SHP77 treated with DMSO at 0.1 percent for 48 hours (cell line): ENCODE measurements at places on chromosomes 13 and 19.

DNA sequence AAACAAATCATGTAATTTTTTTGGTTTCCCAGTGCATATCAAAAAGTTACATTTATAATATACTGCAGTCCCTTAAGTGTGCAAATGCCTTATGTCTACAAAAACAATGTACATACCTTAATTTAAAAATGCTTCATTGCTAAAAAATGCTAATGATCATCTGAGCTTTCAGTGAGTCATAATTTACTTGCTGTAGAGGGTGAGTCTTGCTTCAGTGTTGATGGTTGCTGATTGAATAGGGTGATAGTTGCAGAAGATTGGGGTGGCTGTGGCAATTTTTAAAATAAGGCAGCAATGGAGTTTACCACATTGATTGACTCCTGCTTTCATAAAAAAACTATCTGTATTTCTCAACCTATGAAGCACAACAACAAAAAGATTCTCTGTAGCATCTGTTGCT lies 613.9 kb downstream of the TBC1D4 start:
- DNase-seq: no peak

GRCh38 chr19:39411081-39411831 lies 1.2 kb upstream of the PLEKHG2 start:
- no peak for DNase-seq

- no peak for DNase-seq
Measured at GRCh38 chr19:3178377-3178972, at the start of gene S1PR4. Gene S1PR4 (plus strand): TSS chr19:3178769. CDS start chr19:3178793, 24 bp downstream.

DNA sequence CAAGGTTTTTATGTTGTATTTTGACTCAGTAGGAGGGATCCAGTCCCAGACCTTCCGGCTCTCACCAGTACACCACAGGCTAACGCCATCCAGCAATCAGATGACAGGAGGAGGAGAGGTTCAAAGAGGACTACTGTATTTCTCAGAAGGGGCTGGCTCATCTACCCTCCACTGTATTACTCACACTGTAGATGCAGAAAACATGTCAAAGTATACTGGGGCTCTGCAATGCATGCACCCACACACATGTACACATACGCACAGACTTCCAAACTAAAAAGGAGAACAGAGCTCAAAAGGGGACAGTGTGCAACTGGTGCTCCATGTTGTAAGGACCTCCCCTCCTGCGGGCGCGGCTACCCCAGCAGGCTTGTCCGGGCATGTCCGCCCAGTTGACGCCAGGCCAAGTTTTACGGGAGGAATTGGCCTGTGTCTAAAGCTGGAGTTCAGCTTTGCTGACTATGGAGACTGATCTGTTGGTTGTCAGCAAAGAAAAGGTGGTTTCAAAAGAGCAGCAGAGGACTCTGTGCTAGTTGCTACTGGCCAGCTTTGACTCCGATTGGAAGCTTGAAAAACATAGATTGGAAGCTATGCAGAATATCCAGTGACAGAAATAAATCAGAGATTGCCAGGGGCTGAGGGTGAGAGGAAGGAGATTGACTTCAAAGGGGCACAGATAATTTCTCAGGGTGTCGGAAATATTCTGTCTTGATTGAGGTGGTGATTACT lies 314.2 kb downstream of the DLEU7 start:
- DNase-seq: peak; percentile 78

DNA sequence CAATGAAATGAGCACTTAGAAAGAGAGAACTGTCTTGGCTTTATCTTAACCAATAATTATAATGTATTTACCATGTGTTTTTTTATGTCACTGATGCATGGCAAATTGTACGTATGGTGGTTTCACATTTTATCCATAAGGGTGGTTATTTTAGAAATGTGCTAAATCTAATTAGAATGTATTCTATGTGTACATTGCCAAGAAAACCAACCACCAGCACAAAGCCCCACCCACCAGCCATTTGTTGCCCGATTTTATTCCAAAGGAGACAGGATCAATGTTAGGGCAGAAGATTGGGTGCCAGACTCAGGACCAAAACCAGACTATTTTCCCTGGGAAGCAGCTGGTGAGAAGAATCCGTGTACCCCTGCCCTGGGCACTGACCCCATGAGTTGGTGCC lies 63.0 kb upstream of the SOX1 start:
- no peak for DNase-seq

GRCh38 chr19:1400281-1401137 lies 833 bp downstream of the GAMT start:
- peak; percentile 6 for DNase-seq

DNA sequence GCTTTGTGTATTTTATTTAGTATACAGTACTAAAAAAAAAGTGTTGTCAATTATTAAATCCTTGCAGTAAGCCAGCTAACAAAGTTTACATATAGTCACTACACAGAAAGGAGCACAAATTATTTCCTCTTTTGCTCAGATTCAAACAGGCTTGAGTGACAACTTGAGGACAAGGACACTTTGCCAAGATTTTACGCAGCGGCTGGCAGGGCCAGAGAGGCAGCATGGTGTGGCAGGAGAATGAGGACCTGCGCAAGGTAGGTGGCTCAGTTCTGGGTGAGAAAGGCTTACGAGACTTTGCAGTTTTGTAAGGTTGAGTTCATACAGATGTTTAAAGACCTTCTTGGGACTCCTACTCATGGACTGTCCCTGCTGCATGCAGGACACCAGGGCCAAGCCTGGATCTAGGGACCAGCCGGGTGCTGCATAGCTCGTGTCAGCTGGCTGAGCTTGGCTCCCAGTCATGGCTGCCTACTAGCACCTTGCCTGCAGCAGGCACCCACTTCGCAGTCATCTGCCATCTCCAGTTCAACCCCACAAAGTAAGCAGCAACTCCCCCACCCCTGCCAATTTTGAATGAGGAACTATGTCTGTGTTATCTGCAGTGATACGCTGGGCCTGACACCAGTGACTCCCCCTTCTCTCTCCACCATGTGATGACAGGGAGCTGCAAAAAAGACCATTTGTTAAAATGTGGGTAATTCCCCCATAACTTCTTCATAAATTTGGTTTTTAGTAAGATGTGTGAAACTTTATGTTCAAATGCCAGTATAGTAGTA lies 3.7 kb upstream of the TUBA3C start:
- DNase-seq: no peak

DNA sequence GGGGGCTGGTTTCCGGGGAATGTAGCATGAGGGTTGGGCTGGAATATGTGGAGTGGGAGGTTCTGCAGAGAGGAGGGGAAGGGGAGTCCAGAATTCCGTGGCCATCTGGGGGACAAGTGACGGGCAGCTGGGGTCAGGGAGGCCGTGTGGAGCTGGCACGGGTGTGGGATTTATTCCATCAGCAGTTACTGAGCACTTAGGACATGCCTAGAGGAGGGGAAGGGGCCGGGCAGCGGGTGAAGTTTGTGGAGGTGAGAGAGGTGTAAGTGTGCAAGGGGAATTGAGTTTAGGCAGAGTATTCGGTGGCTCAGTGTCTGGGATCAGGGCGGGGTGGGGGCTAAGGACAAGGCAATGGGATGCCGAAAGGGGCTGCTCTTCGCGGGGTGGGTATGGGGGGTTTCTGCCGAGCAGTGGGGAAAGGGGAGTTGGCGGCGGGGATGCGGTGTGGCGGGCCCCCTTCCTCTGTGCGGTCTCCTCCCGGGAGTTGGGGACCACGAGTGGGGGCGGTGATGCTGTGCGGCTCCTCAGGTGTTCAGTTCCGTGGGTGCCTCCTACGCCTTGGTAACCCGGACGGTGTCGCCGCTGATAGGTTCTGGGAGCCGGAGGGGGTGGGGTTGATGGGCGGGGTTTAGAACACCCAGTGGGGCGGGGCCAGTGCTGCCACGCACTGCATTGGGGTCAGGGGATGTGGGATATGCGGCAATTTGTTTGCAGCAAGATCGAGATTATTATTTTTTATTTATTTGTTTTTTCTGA lies 5.4 kb downstream of the CCDC61 start:
- peak; percentile 13 for DNase-seq

DNA sequence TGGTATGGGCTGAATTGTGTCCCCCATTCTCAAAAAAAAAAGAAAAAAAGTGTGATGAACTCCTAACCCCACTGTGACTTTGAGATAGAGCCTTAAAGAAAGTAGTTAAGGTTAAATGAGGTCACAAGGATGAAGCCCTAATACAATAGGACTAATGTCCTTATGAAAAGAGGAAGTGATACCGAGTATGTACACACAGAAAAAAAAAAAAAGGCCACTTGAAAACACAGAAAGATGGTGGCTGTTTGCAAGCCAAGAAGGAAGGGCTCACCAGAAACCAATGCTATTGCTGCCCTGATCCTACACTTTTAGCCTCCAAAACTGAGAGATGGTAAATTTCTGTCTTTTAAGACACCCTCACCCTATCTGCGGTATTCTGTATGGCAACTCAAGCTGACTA lies 955.6 kb downstream of the PCDH17 start:
- DNase-seq: no peak

GRCh38 chr13:41419206-41419605 lies 38.1 kb upstream of the RGCC start:
- no peak for DNase-seq

GRCh38 chr19:48844472-48844871 lies 8.2 kb upstream of the HSD17B14 start:
- DNase-seq: no peak

DNA sequence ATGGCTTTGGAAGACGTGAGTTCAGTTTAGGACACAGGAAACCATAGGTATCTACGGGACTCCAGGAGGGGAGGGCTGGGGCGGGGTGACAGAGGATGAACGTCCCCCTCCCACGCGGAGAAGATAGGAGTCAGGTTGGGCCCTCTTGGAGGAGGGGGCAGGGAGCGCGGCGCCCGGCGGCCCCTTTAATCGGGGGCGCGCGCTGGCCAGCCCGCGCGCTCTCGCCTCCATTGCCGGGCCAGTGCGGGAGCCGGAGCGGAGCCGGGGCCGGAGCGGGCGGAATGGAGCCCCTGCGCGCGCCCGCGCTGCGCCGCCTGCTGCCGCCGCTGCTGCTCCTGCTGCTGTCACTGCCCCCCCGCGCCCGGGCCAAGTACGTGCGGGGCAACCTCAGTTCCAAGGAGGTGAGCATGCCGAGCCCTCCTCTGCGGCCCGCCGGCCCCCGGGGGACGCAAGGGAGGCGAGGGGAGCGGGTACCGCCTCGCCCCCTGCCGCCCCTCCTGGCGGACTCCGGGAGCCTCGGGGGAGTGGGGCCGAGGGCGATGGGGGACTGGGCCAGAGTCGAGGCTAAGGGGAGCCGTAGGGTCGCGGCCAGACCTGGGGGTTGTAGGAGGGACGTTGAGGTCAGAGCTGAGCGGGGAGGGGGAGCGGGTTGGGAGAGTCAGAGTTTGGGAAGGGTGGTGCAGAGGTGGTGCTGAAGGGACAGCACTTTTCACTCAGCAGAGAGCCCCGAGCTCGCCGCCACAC lies at the start of gene TMEM145:
Gene TMEM145 (plus strand): TSS at position 214 of the 744 bp plus-strand sequence. CDS start 68 bp downstream, at position 282.
- DNase-seq: no peak

DNA sequence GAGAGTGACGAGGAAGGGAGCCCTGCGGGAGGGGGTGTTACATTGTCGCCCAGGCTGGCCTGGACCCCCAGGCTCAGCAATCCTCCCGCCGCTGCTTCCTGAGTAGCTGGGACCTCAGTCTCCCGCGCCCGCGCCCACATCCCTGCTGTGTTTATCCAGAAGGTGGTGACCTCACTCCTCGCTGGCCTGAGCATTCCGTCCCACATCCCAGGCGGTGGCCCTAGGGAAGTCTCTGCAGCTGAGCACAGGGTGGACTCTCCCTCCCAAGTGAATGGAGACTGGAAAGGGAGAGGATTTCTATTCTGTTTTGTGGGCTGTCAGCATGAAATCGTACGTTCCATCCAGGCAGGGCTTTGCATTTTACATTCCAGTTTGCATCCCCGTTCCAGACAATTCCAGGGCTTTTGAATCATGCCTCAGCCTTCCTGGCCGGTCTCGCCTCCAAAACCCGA lies 401 bp upstream of the ZNF765 start:
- peak; percentile 51 for DNase-seq

DNA sequence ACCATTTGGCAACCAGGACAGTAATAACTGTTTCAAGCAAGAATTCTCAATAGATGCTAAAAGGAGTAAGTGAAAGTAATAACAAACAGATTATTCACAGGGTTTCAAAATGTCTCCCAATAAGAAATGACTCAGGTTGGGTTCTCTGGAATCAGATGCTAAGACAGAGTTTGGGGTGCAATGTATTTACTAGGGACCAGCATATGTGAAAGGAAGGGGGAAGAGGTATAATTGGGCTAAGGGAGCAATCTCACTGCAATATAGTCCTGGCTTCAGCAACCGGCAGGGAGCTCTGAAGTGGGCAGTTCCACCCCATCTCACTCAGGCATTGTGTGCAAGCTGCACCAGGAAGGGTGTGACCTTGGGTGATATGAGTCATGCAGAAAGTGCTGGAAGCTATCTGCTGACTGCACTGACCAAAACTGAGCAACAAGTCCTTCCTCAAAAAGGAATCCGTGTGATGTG lies 23.4 kb downstream of the ZDHHC20 start:
- no peak for DNase-seq

DNA sequence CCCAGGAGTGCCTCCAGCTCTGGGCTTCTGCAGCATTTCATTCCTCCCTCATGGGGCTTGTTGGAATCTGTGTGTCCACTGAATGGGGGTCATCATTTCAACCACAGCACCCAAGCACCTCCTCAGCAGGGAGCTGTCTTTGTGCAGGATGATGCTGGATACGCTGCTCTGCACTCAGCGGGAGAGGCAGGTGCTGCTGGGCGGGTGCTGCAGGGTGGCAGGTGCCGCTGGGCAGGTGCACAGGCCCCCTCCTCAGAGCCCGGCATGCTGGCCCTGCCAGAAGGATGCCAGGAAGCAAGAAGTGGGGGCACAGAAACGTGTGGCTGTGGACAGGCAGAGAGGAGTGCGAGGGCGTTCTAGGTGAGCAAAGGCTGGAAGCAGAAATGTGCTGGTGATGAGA lies 121.8 kb upstream of the VSTM2B start:
- no peak for DNase-seq

- DNase-seq: no peak
Measured at GRCh38 chr13:20053891-20054290, 95.4 kb downstream of the ZMYM2 start.

- no peak for DNase-seq
Measured at GRCh38 chr13:32032759-32033158, 1.2 kb downstream of the FRY start.

DNA sequence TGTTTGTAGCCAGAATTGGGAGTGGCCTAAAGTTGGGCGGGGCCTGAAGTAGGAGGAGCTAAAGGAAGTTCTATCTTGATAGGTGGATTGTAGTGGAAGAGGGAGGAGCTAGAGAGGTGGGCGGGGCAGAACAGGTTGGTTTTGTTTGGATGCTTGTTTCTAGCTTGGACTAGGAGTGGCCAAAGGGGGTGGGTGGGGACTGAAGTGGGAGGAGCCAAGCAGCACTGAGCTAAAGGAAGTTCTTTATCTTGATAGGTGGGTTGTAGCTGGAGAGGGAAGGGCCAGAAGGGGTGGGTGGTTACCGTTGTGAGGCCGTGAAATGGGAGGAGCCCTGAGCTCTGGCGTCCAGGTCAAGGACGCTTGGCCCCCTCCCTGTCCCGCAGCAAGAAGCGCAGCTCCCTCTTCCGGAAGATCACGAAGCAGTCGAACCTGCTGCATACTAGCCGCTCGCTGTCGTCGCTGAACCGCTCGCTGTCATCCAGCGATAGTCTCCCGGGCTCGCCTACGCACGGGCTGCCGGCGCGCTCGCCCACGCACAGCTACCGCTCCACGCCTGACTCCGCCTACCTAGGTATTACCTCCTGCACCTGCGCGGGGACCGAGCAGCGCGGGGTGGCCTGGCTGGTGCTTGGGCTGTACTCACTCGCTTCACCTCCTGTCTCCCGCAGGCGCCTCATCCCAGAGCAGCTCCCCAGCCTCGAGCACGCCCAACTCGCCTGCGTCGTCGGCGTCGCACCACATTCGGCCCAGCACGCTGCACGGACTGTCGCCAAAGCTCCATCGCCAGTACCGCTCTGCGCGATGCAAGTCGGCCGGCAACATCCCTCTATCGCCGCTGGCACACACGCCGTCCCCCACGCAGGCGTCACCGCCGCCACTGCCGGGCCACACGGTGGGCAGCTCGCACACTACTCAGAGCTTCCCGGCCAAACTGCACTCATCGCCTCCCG lies 8.0 kb downstream of the DNASE2 start:
- DNase-seq: peak; percentile 19
